ENCODE measurements at places on chromosomes 11 and 22. TPM values are rescaled to one million over a fixed set of nuclear protein-coding genes. Genes with fewer than 3 reads are reported as not detected.

GRCh38 chr11:126132319-126132718, 69.7 kb upstream of the CDON start:
- H3K36me3 ChIP-seq: no peaks in the 10 kb centered on the region
- H3K4me1 ChIP-seq: no peaks in the 10 kb centered on the region
- H3K27ac ChIP-seq: no peak overlapping the region
- no peak overlapping the region for H3K4me3 ChIP-seq

Gene ST14
- 0.67 TPM for total RNA-seq

Gene FIBP
- 78.2 TPM for total RNA-seq

DNA sequence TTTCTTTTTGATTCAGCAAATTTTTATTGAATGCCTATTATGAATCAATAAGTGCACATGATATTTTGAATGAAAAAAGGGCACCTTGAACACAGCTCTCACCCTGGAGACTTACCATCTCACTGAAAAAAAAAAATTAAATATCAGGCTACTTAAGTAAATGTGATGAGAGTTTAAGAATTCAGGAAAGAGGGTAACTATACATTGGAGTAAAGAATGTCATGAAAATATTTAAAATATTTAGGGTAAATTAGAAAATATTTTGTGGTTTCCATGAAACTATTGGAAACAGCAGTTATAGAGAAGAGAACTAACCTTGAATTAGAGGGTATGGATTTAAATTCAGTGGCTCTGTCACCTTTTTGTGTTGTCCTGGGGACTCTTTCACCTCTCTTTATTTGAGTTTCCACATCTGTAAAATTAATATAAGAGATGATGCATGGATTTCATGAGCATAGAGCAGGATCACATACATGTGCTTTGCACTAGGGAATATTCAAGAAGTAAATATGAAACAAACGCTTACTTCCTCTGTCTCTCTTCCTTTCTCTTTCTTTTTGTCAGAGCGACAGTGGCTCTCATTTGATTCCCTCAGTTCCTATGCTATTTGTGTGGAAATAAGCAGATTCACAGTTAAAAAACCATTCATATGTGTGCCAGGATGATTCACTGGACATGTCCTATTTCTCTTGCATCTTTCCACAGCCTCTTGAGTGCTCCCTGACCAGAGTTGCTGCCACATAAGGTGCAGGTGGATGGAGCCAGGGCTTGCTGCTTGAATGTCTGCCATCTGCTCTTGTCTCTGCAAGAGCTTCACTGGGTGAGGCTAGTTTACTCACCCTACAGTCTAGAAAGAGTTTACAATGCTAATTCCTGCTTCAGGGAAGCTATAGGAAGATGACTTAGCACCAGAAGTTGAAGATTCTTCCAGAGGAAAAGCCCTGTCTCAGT, 533.1 kb downstream of the ETS1 start:
- no peaks in the 10 kb centered on the region for H3K27me3 ChIP-seq
- H3K27ac ChIP-seq: peak overlapping the region; percentile 93
- H3K36me3 ChIP-seq: peaks cover 2% of the 10 kb centered on the region
- H3K4me3 ChIP-seq: peak overlapping the region; percentile 78
- DNase-seq: no peak

DNA sequence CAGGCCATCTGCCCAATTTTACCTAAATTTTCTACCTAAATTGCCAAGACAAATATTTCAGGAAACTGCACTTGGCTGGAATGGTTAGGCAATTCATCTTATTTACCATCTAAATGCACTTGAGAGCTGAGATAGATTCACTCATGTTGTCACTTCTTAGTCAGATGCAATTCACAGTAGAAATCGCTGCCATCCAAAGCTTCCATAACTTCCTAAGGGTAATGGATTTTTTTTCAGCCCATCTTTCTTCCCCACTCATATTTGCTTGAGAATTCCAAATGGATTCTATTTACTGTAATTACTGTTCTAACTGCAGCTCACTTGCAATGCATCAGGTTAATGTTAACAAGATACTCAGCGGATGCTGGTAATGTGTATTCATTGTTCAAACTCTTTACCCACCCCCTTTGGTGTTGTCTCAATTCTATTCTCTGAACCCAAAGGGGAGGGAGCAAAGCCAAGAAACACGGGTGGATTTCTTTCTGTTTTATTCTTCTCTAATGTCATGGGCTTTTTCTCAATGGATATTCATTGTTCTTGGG, 96.0 kb downstream of the TENM4 start:
- no peak for DNase-seq
- H3K36me3 ChIP-seq: no peaks in the 10 kb centered on the region
- no peak overlapping the region for H3K27ac ChIP-seq
- H3K4me1 ChIP-seq: no peaks in the 10 kb centered on the region
- no peaks in the 10 kb centered on the region for H3K27me3 ChIP-seq
- H3K4me3 ChIP-seq: no peak overlapping the region

Measured in activated naive CD8-positive, alpha-beta T cell treated with anti-CD3 and anti-CD28 coated beads, Interleukin-2, amount 10 ng/mL, durations not matched to agents 7 days and 5 days (primary cell).